ENCODE measurements at places on chromosomes 5 and 9. TPM values are rescaled to one million over a fixed set of nuclear protein-coding genes. Genes with fewer than 3 reads are reported as not detected.

GRCh38 chr5:142925795-142926194, 155.6 kb downstream of the ARHGAP26 start:
- DNase-seq: no peak

DNA sequence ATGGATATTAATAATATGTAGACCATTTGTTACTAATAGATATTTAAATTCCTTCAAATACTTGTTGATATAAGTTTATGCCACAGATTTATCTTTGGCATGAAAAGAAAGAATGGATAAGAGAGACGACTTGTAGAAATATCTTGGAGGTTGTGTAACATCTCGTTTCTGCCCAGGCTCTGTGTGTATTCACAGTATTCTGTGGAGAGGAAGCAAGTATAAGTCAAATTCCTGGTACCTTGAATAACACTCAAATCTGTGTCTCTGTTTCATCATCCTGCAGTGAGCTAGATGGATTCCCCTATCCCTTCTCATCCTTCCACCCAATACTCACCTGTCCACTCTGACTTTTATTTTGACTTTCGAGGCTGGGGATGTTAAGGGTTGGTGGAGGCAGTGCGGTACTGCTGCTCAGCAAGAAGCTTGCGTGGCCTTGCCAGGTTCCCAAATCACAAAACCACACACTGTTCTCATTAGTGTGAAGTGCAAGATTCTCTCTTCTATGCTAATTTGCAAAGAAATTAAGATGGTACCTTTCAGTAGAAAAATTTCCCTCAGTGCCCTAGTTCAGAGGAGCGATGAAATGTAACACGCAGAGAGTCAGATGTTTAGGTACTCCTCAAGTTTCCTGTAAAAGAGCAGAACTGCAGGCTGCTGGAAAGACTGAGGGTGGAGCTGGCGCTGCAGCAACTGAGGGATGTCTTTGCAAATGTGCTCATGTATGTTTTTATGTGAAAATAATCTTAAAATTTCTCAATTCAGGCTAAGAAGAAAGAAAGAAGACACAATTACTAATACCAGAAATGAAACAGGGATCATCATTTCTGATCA, 42.6 kb upstream of the ANKRD18A start:
- DNase-seq: no peak

GRCh38 chr5:90948969-90949368, 390.4 kb downstream of the ADGRV1 start:
- no peak for DNase-seq

DNA sequence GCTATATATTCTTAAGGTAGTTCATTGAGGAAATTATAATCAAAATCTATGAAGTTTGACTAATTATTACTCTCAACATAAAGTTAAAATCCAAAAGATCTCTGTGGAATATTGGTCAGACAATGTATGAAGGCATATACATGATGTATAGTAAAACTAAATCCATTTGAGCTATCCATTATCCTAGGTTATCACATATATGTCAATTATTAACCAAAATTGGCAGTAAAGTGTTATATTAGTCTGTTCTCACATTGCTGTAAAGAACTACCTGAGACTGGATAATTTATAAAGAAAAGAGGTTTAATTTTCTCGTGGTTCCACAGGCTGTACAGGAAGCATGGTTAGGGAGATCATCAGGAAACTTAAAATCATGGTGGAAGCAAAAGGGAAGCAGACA, 511.7 kb upstream of the SGCD start:
- DNase-seq: no peak

DNA sequence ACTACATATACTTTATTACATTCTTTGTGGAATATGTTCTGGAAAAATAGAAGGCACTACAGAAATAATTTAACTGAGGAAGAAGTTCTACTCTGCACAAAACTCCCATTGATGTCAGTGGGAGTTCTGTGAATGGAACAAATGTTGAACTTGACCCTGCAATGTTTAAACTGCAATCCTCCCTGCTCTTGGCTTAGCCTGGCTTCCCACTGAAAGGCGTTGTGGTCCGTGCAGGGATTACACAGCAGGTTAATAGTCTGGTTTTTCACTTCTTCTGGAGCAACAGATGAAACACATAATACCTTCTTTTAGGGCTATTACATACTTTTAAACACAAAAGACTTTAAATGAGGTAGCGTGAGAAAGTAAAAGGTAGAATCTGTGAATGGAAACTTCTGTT, 12.9 kb upstream of the ERBIN start:
- DNase-seq: peak; percentile 53

GRCh38 chr5:29382780-29383179, 1810.7 kb upstream of the CDH6 start:
- no peak for DNase-seq

- DNase-seq: no peak
Observed at GRCh38 chr5:133967124-133967523, 1.3 kb downstream of the C5orf15 start.

GRCh38 chr9:28648723-28649122, 1075.4 kb upstream of the C9orf72 start:
- no peak for DNase-seq

DNA sequence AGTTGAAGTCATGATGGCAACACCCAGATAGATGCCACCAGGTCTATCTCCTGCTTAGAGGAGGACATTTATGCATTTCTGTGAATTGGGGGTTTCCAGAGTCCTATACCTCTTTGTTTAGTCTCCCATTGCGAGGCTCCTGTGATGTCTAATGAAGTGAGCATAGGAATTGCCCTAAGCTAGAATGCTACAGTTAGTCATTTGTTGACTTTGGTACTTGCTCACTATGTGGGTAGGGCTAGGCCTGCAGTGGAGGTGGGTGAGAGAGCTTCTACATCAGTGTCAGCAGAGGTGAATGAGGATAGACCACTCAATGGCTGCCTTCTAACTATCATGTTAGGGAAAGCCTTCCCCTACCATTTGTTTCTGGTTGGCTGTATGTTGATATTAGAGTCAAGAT, 173.3 kb upstream of the POC5 start:
- DNase-seq: no peak

DNA sequence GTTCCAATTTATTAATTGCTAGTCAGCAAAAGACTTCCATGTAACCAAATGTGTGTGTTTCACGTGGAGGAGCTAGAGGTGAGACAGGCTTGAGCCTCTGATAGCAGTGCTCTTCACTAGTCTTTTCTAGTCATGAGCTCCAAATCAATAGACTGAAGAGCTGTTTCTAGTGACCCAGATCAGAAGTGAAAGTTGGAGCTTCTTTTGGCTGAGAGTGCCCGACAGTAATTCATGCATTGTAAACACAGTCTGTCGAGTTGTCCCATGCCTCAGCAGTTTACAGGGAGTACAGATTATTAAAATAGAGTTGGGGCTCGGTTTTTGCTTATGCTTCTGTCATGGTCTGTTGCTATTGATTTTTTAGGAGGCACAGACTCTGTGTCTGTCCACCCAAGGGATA, 793.1 kb downstream of the DTWD2 start:
- peak; percentile 9 for DNase-seq

DNA sequence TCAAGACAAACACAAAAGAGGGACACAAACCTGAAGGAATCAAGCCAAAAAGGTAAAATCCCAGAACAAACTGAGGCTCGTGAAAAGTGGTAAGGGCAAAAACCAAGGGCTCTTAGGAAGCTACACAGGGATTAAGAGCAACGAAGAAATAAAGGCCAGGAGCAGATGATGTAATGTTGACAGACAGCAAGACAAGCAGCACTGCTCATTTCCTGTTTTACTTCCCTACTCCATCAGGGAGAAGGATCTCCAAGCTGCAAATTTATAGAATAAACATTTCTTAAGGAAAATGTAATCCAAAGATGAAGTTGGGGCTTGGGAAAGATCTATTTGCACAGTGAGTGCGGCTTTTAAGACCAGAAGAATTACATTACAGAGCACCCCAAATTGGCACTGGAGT, 182.3 kb upstream of the MAP1B start:
- no peak for DNase-seq

DNA sequence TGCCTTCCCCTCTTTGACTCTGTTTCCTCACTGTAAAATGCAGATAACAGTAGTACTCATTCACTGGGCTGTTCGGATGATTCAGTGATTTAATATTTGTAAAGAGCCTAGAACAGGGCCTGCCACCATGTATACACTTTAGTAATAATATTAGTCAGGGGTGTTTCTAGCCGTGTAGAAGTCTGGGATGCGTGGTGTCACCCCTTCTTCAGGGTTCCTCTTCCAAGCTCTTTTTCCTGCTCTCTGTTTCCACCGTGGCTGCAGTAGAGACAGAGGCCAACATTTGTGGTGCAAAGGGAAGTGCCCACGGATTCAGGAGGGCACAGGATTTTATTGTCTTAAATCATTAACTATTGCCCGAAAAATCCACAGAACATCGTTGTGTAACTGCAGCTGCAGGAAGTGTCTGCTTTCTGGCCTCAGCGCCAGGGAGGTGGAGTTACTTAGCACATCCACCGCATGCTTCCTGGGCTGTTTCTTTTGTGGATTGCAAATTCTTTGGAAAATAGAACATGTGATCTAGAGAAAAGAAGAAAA, 61.7 kb downstream of the TRIO start:
- peak; percentile 75 for DNase-seq

DNA sequence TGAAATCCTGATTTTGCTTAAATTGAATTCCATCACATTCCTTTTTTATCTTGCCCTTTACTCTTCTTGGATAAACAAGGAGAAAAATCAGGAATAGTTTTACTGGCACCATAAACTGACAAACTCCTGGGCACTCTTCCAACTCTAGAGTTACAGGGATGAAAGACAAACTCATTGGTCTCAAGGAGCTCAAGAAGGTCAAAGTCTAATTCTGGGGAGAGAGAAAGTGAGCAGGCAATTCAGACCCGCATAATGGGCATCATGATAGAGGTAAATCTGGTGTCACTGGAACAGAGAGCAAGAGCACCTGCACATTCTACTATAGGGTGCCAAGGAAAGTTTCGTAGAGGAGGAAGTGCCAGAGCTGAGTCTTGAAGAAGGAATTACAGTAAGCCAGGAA, 64.8 kb downstream of the GRIN3A start:
- no peak for DNase-seq

- DNase-seq: no peak
Observed at GRCh38 chr5:179322071-179323025, 22.9 kb downstream of the ADAMTS2 start.

HSPB3 gene
- total RNA-seq: not detected

AHRR gene
- total RNA-seq: 1.4 TPM

CCL27 gene
- total RNA-seq: not detected

TNFAIP8 gene
- total RNA-seq: 3.8 TPM

TCF7 gene
- 5.4 TPM for total RNA-seq

WHRN gene
- total RNA-seq: 70.1 TPM

GFI1B gene
- 1.0 TPM for total RNA-seq

PCDHAC2 gene
- not detected for total RNA-seq

DMRT3 gene
- not detected for total RNA-seq
